Stimulated activated CD8-positive, alpha-beta memory T cell treated with anti-CD3 and anti-CD28 coated beads, Interleukin-4, amount 100 ng/mL, for 1 hour (primary cell): ENCODE measurements at places on chromosomes 6 and 20.

GRCh38 chr6:138431256-138432062 is 27.4 kb downstream of the HEBP2 start:
- DNase-seq = no peak

DNA sequence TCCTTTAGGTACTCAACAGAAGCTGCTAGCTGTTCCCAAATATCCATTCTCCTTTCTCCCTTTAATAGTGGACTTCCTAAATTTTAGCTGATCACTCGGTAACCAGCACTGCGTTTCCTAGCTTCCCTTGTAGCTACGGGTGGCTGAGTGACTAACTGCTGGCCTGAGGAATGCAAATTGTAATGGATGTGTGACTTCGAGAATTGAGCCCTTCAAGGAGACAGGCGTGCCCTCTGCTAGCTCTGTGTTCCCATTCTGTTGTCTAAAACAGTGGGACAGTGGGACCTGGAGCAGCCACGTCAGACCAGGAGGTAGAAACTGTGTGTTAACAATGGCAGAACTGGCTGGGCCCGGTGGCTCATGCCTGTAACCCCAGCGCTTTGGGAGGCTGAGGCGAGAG is 56.5 kb downstream of the SCML4 start:
- DNase-seq = no peak

DNA sequence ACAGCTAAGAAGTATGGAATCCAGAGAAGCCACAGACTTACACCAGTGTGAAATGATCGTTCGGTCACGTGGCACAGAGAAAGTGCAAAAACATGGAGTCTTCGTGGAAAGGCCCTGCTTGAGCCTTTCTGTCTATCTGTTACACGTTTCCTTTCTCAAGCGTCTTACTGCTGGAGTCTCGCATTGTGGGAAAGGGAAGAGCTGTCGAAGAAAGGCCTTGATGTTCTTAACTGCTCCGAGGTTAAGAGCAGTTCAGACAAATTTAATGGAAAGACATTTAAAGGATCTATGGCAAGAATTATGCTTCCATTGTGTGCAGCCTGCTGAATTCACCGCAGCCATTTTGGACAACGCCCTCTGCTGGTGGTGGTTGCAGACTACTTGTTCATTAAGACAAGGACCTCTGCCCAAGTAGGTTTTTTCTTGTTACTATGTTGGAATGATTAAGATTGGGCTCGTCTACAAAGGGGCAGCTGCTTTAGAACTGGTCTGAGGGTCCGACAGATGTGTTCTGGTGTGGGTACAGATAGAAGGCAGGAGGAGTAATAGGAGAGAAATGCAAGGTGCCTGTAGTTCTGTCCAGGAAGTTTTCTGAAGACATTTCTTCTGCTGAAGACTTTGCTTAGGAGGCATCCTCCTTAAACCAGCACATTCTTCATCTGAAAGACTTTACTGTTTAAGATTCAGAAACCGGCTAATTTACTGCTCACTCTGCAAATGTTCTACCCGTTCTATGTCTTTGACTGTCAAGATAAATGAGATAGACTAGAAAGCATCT is 24.7 kb upstream of the CCN6 start:
- peak; percentile 28 for DNase-seq

- no peak for DNase-seq
Observed at GRCh38 chr20:56453352-56453751, 15.1 kb upstream of the RTF2 start.

- no peak for DNase-seq
Observed at GRCh38 chr6:105678516-105678915, 275.6 kb upstream of the PREP start.

- DNase-seq = no peak
Observed at GRCh38 chr6:42268016-42268834, 50.6 kb upstream of the MRPS10 start.

- no peak for DNase-seq
Observed at GRCh38 chr6:135310291-135310690, 129.2 kb downstream of the MYB start.

- DNase-seq = no peak
Observed at GRCh38 chr6:89071036-89071435, 9.5 kb upstream of the PNRC1 start.

GRCh38 chr6:163008186-163008585 is 280.4 kb downstream of the PACRG start:
- DNase-seq = no peak

- DNase-seq = no peak
Observed at GRCh38 chr20:46872328-46873211, 22.1 kb upstream of the EYA2 start.

DNA sequence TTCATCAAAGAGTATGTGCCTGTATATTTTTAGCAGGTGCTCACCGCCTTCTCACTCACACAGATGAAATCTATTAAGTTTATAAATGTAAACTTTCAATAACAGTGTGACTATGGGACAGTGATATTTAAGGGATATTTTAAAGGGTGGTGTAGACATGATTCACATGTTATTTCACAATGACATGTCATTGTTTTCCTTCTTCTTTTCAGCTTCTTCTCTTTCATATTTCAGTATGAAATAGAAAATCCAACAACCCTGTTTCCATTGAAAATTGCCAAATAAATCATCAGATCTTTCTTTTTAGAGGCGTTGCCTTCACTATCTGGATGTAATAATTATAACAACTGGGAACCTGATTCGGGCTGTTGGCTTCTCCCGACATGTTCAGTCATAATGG is 54.8 kb downstream of the PFDN4 start:
- no peak for DNase-seq

- DNase-seq = no peak
Observed at GRCh38 chr6:167567142-167568033, 242.5 kb downstream of the TTLL2 start.

DNA sequence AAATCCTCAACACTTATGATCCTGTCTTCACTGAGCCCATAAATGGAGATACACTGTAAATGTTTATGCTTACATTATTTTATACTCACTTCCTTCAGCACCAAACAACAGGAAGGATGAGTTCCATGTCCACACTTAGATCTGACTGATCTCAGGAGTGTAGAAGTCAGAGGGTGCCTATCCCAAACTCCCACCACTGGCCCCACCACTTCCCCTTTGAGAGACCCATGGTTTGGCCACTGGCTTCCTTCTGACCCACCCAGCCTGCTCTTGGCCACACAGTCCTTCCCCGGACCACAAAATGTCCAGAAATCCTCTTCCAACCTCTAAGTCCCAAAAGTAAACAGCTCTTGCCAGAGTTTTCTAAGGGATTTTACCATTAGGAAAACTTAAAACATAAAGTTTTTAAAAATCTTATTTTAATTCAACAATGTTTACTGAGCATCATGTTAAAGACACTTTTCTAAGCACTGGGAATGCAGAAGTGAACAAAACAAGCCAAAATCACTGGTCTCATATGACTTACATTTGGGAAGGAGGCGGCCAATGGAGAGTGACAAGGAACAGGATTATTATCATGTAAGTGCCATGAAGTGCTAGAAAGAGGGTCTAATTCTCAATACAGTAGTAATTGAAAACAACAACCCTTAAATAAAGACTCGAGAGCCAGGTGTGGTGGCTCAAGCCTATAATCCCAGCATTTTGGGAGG is 103.8 kb downstream of the NRSN1 start:
- no peak for DNase-seq

GRCh38 chr20:57680934-57681914 is 28.6 kb downstream of the PMEPA1 start:
- DNase-seq = no peak

DNA sequence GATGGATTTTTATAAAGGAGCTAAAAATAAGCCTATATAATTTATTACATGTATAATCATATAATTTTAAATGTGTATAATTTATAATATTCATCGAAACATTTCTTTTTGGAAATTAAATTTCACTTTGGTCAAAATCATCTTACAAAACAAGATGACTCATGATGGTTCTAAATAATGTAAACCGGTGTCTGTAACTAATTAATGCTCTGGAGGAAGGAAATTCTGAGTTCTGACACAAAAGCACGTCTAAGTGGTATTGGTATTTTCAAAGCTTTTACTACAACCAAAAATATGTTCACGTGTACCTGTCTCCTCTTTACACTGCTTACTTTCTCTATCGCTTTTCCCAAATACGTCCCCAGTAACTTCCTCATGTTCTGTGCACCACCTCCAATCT is 134.1 kb downstream of the MTHFD1L start:
- DNase-seq = no peak
